ENCODE measurements at places on chromosomes 3 and 15.
A peak's percentile ranks its signal among the peaks of the same experiment; 100 is the strongest.

- no peak for DNase-seq
Measured at GRCh38 chr15:91243826-91244225, 143.8 kb downstream of the SV2B start.

DNA sequence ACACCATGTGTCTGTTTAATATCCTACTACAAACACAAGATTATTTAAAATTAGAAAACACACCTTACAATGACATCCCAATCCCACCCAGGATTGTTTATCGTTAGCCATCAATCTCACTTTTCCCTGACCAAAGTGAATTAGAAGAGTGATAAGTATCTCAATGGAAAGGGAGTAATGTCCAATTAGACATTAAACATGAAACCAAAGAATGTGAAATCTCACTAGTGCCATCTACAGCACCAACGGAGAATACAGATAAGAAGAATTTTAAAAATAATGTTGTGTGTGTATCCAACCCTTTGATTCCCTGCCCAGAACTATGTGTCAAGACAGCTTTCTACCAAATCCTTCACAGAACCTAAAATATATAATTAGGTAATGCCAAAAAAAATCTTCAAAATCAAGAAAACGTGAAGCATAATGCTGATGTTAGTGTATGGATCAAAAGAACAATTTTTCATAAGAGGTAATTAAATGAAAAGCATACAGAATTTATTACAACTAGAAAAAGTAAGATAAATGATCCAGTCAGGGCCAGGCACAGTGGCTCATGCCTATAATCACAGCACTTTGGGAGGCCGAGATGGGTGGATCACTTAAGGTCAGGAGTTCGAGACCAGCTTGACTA is 64.2 kb downstream of the SCAPER start:
- DNase-seq: peak; percentile 47

GRCh38 chr3:112973325-112974177 is 1.4 kb downstream of the CD200R1 start:
- DNase-seq: no peak

GRCh38 chr3:68876112-68876713 is 56.1 kb downstream of the TAFA4 start:
- DNase-seq: peak; percentile 60

DNA sequence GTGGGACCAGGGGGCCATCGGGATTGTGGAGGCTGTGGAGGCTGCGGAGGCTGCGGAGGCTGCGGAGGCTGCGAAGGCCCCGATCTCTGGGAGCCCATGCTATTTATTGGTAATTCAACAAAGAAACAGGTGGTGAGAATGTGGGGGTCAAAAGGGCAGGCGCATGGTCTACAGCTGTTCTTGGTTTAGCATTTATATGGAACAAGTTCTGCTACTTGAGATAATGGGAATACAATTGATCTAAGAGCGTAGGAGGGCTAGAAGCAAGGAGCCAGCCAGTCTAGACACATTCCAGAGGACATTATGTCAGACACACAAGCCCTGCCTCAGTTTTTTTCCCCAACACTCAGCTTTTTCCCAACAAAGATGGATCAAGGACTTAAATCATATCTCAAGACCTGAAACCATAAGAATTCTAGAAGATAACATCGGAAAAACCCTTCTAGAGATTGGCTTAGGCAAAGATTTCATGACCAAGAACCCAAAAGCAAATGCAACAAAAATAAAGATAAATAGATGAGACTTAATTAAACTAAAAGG is 20.1 kb downstream of the C3orf80 start:
- DNase-seq: no peak

DNA sequence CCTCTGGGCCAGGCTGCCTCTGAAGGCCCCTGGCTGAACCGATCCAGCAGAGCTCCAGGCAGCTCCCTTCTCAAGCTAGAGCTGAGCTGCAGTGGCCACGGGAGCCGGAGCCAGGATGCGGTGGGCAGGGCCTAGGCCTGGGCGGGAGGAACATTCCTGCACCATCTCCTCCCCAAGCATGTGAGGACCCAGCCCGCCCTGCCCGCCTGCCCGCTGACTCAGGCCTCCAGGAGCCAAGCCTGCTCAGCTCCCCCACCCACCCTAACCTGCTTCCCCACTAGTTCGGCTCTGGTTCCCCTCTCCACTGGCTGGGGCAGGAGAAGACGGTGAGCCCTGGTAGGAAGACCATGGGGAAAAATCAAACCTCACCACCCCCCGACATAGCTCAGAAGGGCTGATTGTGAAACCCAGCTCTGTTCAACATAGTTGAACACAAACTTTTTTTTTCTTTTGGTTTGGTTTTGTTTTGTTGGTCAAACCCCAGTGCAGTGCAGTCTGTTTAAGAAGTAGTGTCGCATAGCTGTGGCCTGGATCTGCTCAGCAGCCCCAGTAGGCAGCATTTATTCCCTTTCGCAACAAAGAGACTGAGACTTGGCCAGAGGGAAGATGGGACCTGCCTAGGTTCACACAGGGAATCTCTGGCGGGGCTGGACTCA is 13.5 kb downstream of the SNX33 start:
- peak; percentile 96 for DNase-seq

All from fibroblast of skin of scalp (primary cell).